ENCODE measurements at places on chromosomes 16 and 17.

DNA sequence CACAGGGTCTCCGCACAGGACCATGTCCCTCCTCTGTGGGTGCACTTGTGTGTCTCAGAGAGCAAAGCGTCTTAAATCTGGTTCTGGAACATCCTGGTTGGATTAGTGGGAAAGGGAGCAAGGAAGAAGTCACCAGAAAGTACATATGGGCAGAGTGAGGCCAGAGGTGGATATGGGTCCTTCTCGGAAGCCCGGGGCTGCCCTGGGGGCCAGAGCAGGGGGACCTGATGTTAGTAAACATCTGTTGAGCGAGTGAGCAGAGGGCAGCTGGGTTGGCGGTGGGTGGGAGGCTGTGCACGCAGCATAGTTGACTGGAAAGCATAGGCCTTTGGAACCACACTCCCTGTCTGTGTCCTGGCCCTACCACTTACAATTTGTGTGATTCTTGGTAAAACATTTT, 22.7 kb downstream of the UNC13D start:
- DNase-seq = no peak

GRCh38 chr16:58727028-58727781, 6.9 kb downstream of the GOT2 start:
- DNase-seq = no peak

DNA sequence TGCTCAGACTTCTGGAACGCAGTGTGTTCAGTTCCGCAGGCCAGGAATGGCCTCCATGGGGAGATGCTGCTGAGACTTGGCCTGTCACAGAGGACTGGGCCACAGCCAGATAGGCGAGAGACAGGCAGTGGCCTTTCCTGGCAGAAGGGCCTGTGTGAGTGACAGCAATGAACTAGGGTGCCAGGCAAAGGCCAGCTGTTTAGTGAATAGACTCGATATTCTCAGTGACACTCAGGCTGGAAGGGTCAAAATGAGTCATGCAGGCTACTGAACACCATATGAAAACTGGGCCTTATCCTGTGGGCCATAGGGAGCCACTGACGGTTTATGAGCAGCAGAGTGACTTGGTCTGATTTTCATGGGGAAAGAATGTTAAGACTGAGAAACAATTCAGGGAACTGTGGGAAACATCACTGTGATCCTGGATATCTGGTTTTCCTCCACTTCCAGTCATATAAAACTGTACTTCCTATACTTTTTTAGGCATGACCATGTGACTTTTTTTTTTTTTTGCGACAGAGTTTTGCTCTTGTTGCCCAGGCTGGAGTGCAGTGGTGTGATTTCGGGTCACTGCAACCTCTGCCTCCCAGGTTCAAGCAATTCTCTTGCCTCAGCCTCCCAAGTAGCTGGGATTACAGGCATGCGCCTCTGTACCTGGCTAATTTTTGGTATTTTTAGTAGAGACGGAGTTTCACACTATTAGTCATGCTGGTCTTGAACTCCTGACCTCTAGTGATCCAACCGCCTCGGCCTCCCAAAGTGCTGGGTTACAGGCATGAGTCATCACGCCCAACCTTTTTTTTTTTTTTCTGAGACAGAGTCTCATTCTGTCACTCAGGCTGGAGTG, 5.2 kb upstream of the NUBP1 start:
- DNase-seq = no peak

DNA sequence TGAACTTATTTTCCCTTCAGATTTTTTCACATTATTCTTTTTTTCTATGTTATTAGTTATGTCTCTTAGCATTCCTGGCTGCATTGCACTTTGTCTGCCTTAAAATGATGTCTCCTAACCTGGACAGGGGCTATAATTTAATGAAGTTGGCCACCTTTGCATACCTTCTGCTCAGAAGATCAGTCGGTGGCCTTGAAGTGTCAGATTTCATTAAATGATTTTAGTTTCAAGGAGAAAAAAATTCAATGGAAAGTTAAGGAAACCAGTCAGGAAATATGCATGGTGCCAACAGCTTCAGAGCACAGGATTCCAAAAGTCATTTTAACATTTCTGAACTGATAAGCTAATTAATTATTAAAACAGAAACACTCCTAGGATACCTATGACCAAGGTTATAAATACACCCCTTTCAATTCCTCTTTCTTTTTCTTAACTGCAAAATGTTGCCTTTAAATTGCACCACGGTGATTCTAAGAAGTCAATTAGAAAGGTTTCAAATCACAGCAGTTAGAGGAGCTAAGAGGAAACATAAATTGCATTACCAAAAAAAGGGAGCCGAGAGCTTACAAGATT, 533.4 kb downstream of the KCNJ2 start:
- no peak for DNase-seq

- DNase-seq = no peak
These were observed 91.0 kb downstream of the WSCD1 start for GRCh38 chr17:6160911-6161855.

DNA sequence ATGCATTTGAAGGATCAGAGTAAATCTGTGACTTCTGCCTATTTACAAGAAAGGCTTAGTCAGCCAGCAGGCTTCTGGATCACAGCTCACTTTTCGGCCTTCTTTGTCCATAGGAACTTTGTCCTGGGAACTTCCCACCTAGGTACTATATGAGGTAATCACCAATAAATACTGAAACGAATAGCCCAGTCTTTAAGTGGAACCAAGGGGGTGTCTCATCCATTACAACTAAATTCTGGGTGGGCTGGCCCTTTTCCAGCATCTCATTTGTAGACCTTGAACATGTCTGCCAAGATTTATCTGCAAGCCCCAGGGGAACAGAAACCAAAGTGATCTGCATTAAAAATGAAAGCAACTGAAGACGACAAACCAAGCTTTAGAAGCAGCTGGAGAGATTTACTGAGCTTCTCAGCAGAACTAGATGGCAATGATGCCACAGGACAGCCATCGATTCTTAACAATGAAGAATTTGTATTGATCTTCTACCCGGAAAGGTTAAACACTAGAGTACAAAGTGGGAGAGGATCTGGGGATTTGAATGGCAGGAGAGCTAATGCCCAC, 55.5 kb downstream of the SNX11 start:
- DNase-seq = no peak

GRCh38 chr16:75475420-75475847, 10.9 kb upstream of the TMEM170A start:
- no peak for DNase-seq

DNA sequence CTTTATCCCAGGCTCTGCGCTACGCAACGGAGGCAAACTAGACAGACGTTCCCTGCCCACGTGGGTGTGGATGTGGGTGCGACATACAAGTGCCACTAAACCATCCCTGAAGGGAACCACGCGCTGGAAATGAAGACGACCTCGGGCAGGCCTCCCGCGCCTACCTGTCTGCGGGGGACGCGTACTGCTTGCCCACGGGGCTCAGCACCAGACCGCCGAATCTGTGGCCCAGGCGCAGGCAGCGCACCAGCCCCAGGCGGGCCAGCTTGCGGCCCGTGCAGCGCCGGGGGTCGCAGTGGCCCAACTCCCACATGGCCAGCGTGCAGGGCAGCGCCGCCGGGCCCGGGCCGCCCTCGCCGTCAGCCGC, 480 bp downstream of the TSR3 start:
- no peak for DNase-seq

- no peak for DNase-seq
These were observed 282.4 kb downstream of the ABCC12 start for GRCh38 chr16:47873434-47873833.

GRCh38 chr16:24534620-24535019, 4.7 kb upstream of the RBBP6 start:
- DNase-seq = no peak

DNA sequence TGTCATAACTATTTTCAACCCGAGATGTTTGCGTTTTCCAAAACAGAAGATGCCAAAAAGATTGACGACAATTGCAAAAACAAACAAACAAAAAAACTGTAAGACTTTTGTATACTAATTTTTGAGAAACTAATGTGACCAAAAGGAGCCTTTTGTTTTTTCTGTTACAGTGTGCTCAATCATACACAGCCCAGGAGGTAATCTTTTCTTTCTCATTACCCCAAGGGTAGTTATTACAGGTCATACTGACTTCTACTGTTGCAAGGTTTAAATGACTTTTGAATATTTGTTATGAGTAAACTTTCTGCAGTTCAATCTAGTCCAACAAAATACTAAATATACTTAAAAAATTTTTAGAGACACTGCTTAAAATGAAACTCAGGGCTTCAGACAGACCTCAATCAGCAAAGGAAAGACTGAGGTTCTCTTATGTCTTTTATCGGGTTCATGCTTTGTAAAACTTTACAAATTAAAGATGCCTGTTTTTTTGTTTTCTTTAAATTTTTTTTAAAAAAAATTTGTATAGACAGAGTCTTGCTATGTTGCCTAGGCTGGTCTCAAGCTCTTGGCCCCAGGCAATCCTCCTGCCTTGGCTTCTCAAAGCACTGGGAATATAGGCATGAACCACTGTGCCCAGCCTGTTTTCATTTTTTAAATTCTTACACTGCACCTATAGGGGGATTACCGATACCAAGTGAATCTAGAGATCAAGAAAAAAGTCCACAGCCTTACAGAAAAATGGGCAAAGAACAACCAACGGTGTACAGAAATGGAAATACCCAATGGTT, 47.6 kb downstream of the SPOP start:
- DNase-seq = no peak

GRCh38 chr16:84391151-84392030, 23.1 kb downstream of the ATP2C2 start:
- no peak for DNase-seq

- no peak for DNase-seq
These were observed 28.8 kb downstream of the HEATR6 start for GRCh38 chr17:60049936-60050335.

DNA sequence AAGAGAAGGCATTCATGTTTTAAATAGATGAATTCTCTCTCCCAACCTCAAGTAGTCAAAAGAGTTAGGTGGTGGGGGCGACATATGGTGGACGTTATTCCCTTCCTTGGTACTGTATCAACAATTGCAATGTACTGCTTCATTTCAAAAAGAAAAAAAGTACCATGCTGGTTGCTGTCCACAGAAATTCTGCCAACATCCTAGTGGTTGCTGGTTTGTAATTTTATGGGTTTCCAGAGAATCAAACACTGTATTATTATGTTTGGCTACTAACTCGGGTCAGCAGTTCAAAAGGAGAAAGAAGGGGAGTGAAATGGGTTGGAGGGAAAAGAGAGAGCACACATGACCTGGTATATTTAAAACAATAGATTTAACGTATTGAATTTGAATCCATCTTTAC, 61.1 kb upstream of the KCNJ16 start:
- no peak for DNase-seq

- DNase-seq = no peak
These were observed 925.4 kb downstream of the CDH11 start for GRCh38 chr16:64196444-64196843.

GRCh38 chr16:82133798-82134197, 36.2 kb downstream of the MPHOSPH6 start:
- no peak for DNase-seq

DNA sequence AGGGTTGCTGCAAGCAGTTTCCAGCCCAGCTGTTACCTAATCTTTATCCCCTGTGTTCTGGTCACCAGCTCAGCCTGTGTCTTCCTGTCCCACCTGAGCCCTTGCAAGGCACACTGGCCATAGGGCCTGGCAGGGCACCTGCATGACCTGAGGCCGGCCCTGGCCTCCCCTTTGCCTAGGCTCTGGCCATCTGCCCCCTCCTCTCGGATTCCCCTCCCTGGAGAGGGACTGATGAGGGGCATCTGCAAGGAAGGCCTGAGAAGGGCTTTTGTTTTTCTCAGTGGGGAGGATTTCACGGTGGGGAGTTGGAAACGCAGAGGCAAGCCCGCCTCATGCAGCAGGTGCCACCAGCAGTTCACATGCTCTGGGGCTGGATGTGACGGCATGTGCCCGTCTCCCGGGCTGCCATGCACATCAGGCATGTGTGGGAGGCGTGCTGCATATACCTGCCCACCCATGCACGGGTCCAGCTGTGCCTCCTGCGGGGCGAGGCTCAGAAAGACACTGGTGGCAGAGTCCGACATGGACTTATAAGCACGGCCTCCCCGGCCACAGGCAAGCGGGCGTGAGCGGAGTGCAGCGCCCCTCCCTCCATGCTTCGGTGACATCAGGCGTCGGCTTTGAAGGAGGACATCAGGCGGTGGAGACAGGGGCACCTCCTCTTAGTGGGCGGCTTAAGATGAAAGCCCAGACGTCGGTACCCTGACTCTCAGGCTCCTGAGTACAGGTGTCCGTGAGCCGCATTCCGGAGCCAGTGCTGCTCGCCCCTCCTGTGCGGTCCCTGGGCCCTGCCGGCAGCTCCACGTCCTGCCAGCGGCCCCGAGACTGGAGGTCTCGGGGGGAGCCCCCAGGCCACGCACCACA, 16.5 kb downstream of the ASPSCR1 start:
- no peak for DNase-seq

DNA sequence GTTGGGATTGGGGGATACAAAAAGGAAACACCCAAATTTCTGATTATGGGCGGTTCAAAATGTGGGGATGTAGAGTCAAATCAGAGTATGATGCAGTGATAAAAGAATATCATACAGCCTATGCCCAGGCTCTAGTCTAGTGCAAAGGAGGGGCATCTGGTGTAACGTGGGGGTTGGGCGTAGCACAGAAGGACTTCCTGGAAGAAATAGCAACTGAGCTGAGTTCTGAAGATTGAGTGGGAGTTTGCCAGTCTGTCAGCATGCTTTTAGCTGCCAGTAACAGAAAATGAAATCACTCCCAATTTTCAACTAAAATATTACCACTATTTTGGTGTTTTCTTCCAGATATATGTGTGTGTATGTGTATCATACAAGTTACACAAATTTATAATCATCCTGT, 196.9 kb downstream of the SPECC1 start:
- no peak for DNase-seq

DNA sequence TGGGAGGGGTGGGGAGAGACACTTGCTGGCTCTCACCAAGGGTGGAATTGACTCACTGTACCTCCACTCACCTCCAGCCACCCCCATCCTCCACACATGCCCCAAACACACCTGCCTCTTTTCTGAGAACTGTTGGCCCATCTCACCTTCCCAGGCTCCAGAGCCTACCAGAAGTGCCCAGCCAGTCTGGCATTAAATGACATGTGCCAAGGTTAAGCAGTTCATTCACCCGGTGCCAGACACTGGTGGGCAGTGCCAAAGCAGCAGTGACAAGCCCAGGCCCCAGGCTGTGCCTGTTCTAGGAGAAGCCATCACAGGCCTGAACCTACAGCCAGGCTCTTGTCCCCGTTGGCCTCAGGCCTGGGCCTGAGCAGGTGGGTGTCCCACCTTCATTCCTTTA, 11.2 kb downstream of the MVP start:
- DNase-seq = no peak

GRCh38 chr16:78744796-78745107, 645.3 kb downstream of the WWOX start:
- DNase-seq = no peak

GRCh38 chr17:9521062-9521461, 54.6 kb downstream of the STX8 start:
- no peak for DNase-seq

DNA sequence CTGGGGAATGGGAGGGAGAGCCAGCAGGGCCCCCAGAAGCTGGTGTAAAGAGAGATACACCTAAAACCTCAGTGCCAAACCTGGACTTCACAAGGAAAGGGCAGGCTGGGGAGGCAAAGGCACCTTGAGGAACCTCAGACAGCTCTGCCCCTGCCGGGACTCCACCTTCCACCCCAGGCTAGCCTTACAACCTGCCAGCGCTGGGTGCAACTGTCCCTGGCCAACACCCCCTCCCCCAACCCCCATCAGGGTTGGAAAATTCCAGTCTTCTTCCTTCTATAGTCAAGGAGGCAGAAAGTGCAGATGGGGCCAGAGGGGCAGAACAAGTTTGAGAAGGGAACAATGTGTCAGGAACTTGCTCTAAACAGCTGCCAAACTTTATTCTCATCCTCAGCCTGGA, 2.2 kb downstream of the YBX2 start:
- DNase-seq = no peak

- no peak for DNase-seq
These were observed 7.2 kb downstream of the PDK2 start for GRCh38 chr17:50102164-50102991.
